Stimulated activated naive CD8-positive, alpha-beta T cell treated with anti-CD3 and anti-CD28 coated beads, Interleukin-15, Interleukin-2, amounts not matched to agents 100 U/mL and 50 U/mL, for 24 hours (primary cell): ENCODE measurements at places on chromosomes 11 and 22.

DNA sequence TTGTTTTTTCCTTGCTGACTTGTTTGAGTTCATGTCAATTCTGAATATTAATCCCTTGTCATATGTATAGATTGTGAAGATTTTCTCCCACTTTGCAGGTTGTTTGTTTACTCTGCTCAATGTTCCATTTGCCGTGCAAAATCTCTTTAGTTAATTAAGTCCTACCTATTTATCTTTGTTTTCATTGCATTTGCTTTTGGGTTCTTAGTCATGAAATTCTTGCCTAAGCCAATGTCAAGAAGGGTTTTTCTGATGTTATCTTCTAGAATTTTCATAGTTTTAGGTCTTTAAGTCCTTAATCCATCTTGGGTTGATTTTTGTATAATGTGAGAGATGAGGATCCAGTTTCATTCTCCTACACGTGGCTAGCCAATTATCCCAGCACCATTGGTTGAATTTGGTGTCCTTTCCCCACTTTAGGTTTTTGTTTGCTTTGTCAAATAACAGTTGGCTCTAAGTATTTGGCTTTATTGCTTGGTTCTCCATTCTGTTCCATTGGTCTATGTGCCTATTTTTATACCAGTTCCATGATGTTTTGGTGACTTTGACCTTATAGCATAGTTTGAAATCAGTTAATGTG, 163.1 kb upstream of the PGR start:
- no peak for DNase-seq

GRCh38 chr11:30196400-30197206, 34.2 kb upstream of the FSHB start:
- peak; percentile 50 for DNase-seq

DNA sequence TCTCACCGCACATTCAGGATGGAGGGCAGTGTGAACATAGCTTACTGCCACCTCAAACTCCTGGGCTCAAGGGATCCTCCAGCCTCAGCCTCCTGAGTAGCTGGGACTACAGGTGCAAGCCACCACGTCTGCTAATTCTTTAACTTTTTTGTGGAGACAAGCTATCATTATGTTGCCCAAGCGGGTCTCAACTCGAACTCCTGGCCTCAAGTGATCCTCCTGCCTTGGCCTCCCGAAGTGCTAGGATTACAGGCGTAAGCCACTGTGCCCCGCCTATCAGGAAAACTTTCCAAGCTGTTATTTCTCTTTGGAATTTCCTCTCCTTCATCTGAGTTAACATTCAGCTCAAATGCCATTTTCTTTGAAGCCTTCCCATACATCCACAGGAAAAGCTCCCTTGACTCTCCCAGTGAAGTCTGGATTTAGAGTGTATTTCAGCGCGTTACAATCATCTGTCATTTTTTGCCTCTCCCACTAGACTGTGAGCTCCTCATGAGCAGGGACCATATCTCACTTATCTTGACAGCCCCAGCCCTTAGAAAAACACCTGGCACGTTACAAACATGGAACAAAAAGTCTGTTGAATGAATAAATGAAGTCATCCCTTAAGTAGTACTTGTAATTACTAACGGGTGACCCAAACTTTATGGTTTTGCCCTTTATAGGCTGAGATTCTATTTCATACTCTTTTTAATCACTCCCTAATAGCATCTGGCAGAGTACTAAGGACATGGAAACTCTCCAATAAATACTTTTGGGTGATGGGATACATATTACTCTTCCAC, 2.2 kb downstream of the MRTFA start:
- no peak for DNase-seq

DNA sequence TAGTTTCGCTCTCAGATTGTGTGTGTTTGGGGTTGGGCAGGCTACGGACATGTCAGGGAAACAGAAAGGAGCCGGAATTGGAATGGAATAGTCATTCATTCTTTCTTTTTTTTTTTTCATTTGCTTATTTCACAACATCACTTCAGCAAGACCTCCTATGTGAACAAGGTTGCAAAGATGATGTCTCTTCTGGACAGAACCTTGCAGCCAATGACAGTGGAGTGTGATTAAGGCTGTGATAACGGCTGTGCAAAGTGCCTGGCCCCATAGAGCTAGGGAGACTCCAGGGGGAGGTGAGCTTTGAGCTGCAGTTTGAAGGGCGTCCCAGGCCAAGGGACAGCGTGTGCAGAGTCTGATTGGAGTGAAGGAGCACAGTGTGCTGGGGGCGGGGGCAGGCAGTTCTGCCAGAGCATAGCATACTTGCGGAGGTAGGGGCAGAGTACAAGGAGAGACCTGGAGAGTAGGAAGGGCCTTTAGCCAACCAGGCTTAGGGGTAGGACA, 3.4 kb downstream of the TIGD3 start:
- DNase-seq, result no peak

DNA sequence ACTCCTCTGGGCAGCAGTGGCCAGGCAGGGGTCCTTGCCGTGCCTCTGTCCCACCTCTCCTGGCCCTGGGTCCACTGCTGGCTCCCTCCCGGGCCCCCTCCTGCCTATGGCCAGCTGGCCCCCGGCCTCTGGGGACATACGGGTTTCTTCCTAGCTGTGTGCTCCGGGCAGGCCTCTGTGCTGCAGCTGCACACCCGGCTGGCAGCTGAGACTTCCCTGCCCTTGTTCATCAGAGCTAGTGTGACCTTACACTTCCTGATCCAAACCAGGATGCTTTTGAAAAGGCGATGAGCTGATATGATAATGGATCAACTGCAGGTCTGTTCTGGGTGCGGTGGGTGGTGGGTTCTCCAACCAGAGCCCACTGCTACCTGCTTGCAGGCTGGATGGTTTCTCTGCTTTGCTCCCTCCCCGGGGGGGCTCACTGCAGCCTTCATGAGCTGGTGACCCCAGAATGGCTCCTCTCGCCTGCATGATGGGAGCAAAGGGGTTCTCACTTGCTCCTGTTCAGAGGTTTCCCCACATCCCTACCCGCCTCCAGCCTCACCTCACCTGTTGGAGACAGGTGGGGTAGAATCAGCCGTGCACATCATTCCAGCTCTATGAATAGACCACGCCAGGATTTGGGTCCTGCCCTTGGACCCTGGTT, 13.3 kb downstream of the B3GAT1 start:
- DNase-seq, result no peak

- DNase-seq, result no peak
Measured at GRCh38 chr11:81497202-81497804, 1236.4 kb downstream of the FAM181B start.

DNA sequence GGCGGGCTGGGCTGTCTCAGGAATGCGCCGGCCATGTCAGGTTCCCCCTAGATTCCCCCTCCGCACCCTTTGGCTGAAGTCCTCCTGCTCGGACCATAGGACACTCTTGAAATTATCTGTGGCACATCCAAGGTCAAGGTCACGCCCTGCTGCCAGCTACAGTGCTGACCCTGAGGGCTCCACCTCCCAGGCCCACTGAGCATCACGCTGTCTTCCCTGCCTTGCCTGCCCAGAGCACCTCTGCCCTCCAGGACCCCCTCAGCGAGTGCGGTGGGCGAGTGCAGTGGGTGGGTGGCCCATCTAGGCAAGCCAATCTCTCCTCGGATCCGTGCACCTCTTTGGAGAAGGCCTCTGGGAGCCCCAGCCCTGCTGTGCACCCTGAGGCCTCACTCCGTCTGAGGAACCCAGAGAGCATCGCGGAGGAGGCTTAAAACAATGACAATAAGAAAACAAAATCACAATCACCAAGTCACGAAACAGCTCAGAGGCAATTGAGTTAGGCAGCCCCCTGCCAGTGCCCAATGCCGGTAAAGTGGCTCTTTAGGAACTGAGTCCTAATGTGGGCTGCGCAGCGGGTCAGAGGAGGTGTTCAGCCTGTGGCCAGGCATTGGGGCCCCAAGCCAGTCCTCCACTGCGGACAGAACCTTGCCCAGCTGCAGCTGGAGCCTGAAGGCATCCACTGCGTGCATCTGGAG, 26.5 kb upstream of the CCDC188 start:
- no peak for DNase-seq

DNA sequence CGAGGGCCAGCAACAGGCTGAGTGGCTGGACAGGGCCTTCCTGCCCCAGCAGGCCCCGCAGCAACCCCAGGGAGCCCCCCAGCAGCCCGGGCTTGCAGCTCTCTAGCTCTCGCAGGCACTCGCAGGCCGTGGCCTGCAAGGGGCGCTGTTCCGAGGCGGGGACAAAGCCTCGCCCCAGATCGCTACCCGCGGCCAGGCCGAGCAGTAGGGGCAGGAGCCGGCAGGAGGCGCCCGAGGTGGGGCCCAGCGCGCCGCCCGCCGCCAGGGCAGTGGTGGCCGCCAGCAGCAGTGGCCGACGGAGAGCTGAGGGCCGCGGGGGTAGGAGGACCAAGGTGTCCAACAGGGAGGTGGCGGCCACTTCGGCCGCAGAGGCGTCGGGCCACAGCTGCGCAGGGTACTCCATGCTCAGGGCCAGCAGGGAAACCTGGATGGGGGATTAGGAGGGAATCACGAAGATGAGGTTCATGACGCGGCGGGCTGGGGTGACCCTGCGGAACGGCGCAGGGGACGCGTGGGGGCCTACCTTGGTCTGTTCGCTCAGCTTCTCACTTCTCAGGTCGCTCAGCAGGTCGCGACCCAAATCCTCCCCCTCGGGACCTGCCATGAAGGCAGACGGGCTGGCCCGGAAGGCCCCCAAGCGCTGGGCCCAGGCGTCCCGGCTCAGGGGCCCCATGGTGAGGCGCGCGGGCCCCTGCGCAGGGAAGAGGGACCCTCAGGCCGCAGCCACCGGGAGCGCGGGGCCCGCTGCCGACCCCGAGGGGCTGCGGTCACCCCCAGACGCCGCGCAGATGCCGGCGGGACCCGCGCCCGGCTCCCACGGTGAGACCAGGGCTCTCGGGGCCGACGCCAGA, 632 bp downstream of the AP5B1 start:
- DNase-seq, result peak; percentile 94

DNA sequence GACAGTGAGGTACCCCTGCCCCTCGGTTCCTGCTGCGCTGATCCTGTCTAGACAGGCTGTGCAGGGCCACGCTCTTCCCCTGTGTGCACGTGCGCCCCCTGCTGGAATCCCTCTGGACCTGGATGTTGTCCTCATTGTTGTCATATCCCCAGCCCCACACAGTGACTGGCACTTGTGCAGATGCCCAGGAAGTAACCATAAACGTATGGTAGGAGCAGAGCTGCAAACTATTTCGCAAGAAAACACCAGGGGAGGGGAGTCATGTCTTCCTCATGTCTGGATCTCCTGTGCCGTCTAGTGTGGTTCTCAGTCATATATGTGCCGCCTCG, 114.7 kb downstream of the CRYBB2 start:
- DNase-seq, result peak; percentile 75

GRCh38 chr11:63599211-63600122, 14.8 kb downstream of the PLAAT3 start:
- no peak for DNase-seq

- DNase-seq, result no peak
Measured at GRCh38 chr11:67195971-67196456, 70.3 kb upstream of the GRK2 start.

GRCh38 chr11:35144806-35145205, 5.8 kb downstream of the CD44 start:
- no peak for DNase-seq

- DNase-seq, result no peak
Measured at GRCh38 chr11:15765530-15765929, 590.8 kb downstream of the SOX6 start.

DNA sequence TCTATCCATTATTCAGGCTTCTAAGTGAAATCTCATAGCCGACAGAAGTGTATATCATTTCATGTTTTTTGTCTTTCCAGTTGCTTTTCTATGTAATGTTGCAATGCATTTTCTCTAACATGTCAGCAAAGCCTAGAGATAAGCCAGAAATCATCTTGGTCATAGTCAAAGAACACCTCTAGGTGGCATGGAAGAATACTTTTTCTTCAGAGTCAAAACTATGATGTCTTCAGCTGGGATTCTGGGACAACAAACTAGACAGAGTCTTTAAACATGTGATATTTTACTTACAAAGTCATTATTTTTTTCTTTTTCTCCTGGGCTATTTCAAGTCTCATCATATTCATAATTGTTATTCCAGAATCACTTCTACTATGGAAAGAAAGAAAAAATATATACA, 4.4 kb downstream of the GAS2 start:
- no peak for DNase-seq

GRCh38 chr11:121643479-121644186, 190.9 kb upstream of the SORL1-AS1 start:
- no peak for DNase-seq

GRCh38 chr22:31544481-31545480, 48.4 kb downstream of the SFI1 start:
- DNase-seq, result no peak

GRCh38 chr11:107397357-107397756, 60.3 kb downstream of the CWF19L2 start:
- no peak for DNase-seq

DNA sequence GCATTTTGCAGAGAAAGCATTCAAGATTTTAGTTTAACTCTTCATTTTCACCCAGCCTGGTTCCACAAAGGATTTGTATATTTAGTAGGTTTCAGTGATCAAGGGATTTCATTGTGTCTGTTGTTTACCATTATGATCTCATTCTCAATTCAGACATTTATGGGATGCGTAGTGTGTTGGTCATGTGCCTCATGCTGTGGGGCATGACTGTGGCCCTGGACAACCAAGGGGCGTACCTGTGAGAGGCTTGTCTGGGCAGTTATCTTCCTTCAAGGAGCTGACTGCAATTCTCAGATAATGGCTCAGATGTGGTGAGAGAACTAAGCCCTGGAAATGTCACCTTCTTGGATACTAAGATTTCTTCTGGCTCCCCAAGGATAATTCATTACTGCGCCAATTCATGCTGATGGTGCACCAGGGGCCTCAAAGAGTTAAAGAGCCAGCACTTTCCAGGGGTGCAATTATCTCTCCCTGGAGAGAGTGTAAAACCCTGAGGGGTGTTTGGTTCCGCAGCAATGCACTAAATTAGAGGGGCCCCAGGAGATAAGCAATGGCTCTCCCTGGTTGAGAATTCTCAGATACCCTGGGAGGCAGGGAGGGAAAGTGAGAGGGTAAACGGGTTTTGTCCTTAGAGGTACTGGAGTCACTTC, 32.2 kb downstream of the SLC6A5 start:
- no peak for DNase-seq

- DNase-seq, result no peak
Measured at GRCh38 chr22:24060375-24060788, 49.3 kb downstream of the CABIN1 start.

DNA sequence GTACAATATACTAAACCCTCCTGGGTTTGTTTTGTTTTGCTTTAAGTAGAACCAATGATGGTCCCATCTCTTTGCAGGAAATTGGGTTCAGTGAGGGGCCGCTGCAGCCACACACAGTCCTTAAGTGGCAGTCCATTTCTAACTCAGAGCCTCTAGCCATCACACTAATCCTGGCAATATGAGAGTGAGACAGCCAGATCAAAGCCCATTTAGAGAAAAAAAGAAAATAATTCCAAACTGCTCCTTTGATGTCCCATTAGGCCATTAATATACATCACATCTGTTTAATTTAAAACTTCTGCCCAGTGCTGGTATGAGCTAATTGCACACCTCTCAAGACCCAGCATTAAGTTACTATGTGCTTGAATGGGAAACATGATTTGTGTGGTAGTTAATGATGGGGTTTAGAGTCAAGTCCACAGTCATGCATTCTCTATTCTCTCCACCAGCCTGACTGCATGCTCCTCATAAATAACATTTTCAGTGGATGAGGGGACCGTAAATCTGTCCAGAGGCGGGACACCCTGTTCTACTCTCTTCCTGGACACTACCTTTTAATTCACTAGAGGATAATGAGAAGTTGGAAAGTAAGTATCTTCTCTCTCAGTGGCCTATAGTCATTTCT, 53.8 kb upstream of the BIRC3 start:
- DNase-seq, result no peak
